NCI-H460 (cell line): ENCODE measurements at places on chromosomes 11 and 22. TPM values are rescaled to one million over a fixed set of nuclear protein-coding genes. Genes with fewer than 3 reads are reported as not detected.

Gene SHANK2
- 5.3 and 6.8 TPM in 2 replicates for total RNA-seq

DNA sequence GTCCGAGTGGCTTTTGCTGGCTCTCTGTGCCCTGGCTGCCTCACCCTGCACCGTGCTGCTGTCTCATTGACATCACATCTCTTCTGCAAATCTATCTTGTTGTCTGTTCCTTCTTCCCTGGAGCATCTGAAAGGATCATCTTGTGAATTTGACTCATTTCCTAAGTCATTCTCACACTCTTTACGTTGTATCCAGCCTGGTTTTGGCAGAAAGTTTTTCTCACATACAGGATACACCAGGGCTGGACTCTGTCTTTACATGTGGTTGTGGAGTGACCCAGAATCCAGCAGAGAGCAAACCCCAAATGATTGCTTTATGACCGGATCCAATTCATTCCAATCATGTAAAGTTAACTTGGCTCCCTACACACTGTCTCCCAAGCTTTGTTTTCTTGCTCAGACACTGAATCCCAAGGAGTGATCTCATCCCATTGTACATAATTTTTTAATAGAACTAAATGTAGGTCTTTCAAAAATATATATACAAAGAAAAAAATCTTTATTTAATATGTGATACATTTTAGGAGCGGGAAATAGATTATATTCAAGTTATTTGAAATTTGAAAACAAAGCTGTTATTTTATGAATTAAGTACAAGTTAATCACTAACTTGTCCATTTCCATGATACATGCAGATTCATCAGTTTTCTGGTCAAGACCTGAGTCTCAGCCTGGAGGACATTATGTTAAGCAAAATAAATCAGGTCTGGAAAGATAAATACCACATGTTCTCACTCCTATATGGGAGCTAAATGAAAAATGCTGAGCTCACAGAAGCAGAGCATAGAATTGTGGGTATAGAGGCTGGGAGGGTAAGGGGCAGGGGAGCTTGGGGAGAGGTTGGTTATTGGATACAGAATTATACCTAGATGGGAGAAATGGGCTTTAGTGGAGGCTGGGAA lies 2.9 kb upstream of the RFPL1 start:
- no peak for DNase-seq

GRCh38 chr11:119782739-119783072 lies 53.7 kb upstream of the NECTIN1 start:
- no peak for DNase-seq

Gene SLC6A5
- not detected in 2 replicates for total RNA-seq

GRCh38 chr11:120235024-120235628 lies 4.8 kb upstream of the POU2F3 start:
- peak; percentile 44 for DNase-seq

GRCh38 chr11:102414559-102414958 lies 38.0 kb downstream of the TMEM123 start:
- no peak for DNase-seq

- peak; percentile 30 for DNase-seq
These were observed 621 bp downstream of the KCNC1 start for GRCh38 chr11:17734986-17735817.

- DNase-seq = no peak
These were observed 1.0 kb downstream of the ADM2 start for GRCh38 chr22:50482107-50483074.

Gene OR6A2
- 0.23 TPM in 1 of 2 replicates, not detected in the other for total RNA-seq

Gene LINC01488
- total RNA-seq = not detected in 2 replicates

Gene CCDC81
- 1.7 TPM in 1 of 2 replicates, not detected in the other for total RNA-seq
